Left lung (tissue), 14 donors: ENCODE measurements at places on chromosomes 6 and 20. TPM values are rescaled to one million over a fixed set of nuclear protein-coding genes. Genes with fewer than 3 reads are reported as not detected.

Gene OR2J3
- not detected for total RNA-seq

Gene HSPA12B
- total RNA-seq, result 22.1 TPM

Gene TBXT
- total RNA-seq, result not detected

- H3K27me3 ChIP-seq, result no peaks in the 10 kb centered on the region
- no peak overlapping the region for H3K4me3 ChIP-seq
- no peak overlapping the region for H3K27ac ChIP-seq
- H3K4me1 ChIP-seq, result no peaks in the 10 kb centered on the region
- no peaks in the 10 kb centered on the region for H3K36me3 ChIP-seq
- no peak for DNase-seq
Measured at GRCh38 chr6:71236926-71237434, 51.6 kb upstream of the OGFRL1 start.

GRCh38 chr6:44051515-44051914 lies 75.7 kb downstream of the MRPL14 start:
- H3K36me3 ChIP-seq, result no peaks in the 10 kb centered on the region
- no peak overlapping the region for H3K4me3 ChIP-seq
- peaks cover 9% of the 10 kb centered on the region for H3K4me1 ChIP-seq
- no peak overlapping the region for H3K27ac ChIP-seq
- H3K27me3 ChIP-seq, result no peaks in the 10 kb centered on the region
- DNase-seq, result no peak

GRCh38 chr20:63320041-63320511 lies 27.1 kb downstream of the COL20A1 start:
- no peak overlapping the region for H3K4me3 ChIP-seq
- H3K27ac ChIP-seq, result no peak overlapping the region
- no peaks in the 10 kb centered on the region for H3K4me1 ChIP-seq
- DNase-seq, result no peak

- no peaks in the 10 kb centered on the region for H3K27me3 ChIP-seq
- H3K36me3 ChIP-seq, result no peaks in the 10 kb centered on the region
- no peaks in the 10 kb centered on the region for H3K4me1 ChIP-seq
- no peak overlapping the region for H3K4me3 ChIP-seq
- H3K27ac ChIP-seq, result no peak overlapping the region
- DNase-seq, result no peak
Measured at GRCh38 chr6:53852805-53853204, 58.0 kb downstream of the LRRC1 start.

- H3K4me3 ChIP-seq, result no peak overlapping the region
- H3K27me3 ChIP-seq, result no peaks in the 10 kb centered on the region
- no peaks in the 10 kb centered on the region for H3K36me3 ChIP-seq
Measured at GRCh38 chr20:51341581-51341980, 200.9 kb downstream of the NFATC2 start.
